ENCODE measurements at places on chromosomes 16 and 17.

DNA sequence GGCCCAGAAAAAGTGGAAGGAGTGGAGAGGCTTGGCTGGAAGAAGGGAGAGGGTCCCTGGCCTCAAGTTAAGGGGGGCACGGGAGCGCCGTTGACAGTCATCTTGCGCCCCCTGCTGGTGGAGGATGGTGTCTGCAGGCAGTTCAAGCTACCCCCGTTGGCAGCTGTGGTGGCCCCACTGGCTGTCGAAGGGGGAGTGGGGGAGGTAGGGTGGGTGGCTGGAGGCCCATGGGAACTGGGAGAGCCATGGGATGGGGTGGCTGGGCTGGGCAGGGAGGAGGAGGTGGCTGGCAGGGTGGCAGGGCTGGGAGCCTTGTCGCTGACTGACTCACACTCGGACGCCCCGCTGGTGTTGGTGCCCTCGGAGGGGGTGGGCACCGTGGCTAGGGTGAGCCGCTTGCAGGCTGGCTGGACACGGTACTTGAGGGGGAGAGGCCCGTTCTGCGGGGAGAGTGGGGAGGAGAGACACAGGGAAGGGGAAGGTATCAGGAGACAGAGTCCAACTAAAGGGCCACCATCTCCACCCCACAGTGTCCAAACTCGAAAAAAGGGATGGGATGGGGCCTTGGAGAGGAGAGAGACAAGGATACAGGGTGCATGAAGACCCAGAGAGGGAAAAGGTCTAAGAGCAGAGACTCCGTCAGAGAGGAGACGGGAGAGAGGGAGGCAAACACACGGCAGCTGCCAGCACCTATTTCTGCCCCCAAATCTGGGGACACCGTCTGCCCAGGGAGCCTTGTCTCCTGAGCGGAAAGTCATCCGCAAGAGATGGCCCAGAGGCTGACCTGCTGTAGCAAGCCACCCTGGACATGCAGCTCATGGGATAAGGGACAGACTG is 5.2 kb downstream of the CISD3 start:
- peak; percentile 43 for DNase-seq
- peaks cover 18% of the 10 kb centered on the region for H3K4me1 ChIP-seq
- H3K27me3 ChIP-seq = no peaks in the 10 kb centered on the region
- H3K27ac ChIP-seq = peak overlapping the region; percentile 31
- no peak overlapping the region for H3K4me3 ChIP-seq

- DNase-seq = no peak
- no peaks in the 10 kb centered on the region for H3K36me3 ChIP-seq
- no peaks in the 10 kb centered on the region for H3K27me3 ChIP-seq
- peaks cover 11% of the 10 kb centered on the region for H3K4me1 ChIP-seq
Measured at GRCh38 chr17:72301887-72302286, 181.1 kb downstream of the SOX9 start.

DNA sequence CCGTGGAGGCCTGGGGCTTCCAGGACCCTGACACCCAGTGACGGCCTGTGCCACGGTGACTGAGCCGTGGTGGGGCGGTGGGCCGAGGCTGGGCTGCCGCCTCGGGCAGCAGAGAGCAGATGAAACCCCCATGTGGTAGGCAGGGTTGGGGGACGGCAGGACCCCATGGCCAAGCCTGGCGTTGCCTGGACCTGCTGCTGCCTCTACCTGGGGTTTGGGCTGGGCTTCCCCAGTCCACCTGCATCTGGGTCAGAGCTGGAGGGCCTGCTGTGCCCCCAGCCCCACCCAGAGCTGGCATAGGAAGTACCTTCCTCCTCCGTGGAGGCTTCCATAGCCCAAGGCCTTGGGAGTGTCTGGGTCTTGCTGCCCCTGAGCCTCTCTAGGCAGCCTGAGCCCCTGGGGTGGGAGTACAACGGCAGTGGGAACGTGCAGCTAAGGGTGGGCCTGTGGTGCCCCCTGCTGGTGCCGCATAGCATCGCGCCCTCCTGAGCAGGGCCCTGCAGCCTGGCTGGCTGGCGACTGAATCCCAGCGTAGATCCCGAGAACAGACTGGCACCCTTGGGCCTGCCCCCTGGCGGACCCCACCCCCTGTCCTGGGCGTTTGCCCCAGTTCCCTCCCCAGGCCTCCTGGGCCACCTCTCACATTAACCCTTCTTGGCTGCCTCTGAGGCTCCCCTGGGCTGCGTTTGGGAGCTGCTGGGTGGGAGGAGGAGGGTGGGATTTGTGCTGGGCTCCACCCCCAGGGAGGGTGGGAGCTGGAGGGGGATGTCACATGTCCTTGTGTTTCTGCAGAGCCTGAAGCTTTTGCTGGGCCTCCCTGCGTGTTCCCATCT is 12.6 kb upstream of the ATP6V0C start:
- DNase-seq = peak; percentile 62
- no peak overlapping the region for H3K4me3 ChIP-seq
- no peak overlapping the region for H3K27ac ChIP-seq
- H3K4me1 ChIP-seq = peaks cover 5% of the 10 kb centered on the region
- peaks cover 13% of the 10 kb centered on the region for H3K36me3 ChIP-seq

DNA sequence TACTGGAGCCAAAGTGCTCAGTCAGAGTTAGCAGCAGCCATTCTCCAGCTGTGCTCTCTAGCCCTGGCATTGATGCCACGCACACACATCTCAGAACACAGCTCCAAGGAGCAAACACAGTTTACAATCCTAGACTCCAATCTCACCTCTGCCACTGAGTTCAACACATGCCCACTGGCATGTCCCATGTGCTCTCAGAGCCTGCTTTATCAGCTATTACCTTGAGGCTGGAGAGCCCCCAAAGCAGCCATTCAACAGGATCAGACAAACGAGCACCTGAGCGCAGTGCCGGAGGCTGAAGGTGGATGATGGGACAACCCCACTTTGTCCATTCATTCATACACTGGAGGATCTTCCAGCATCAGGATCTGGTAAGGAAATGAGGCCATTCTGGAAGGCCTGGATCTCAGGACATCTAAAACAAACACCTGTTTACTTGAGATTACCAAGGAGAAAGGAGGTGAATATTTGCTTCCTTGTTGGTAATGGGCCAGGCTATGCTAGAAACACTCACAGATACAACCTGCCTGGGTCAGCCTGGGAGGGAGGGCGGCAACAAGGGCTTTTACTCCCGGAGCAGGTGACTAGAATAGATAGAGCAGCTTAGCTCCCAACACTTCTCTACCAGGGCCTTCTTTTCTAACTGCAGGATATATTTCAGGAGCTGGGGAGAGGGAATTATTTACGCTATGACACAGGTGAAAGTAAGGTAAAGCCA is 25.4 kb downstream of the RANBP10 start:
- no peaks in the 10 kb centered on the region for H3K36me3 ChIP-seq
- no peak for DNase-seq
- H3K4me3 ChIP-seq = no peak overlapping the region
- no peak overlapping the region for H3K27ac ChIP-seq
- no peaks in the 10 kb centered on the region for H3K27me3 ChIP-seq
- peaks cover 14% of the 10 kb centered on the region for H3K4me1 ChIP-seq

DNA sequence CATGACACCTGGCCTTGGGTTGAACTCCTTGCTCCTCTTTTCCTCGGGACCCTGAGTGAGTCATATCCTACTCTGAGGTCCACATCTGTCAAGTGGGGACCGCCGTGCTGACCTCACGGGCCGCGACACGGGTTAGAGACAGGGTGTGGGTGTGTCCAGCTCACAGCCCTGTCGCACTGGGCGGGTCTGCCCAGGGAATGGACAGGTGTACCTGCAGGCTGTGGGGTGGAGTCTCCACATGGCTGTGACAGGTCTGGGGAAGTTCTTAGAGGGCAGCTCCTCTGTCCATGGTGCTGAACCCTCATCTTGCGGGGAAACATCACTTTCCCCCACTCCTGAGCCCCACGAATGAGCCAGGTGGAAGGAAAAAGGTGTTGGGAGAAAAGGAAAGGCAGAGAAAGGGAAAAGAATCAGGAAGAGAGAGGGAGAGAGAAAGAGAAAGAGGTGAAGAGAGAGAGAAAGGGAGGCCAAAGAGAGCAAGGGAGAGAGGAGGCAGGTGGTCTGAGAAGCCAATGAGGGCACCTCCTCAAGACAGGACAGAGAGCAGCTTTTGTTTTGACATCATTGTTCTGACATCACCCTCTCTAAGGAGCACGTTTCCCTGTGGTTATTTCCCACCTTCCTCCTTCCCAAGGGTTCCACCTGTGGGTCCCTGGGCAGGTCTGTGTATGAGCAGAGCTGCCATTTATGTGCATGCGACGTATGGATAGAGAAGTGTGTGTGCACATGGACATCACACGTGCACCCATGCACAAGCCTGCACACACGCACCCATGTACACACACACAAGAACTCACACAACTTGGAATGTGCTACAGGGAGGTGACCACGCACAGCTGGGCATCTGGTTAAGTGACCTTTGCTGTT is 32.6 kb upstream of the CBFA2T3 start:
- no peak overlapping the region for H3K4me3 ChIP-seq
- H3K27ac ChIP-seq = no peak overlapping the region
- H3K4me1 ChIP-seq = no peaks in the 10 kb centered on the region
- H3K27me3 ChIP-seq = peaks cover 25% of the 10 kb centered on the region
- no peaks in the 10 kb centered on the region for H3K36me3 ChIP-seq
